ENCODE measurements at places on chromosomes 5 and 9.

- no peaks in the 10 kb centered on the region for H3K36me3 ChIP-seq
- no peaks in the 10 kb centered on the region for H3K27me3 ChIP-seq
- no peak overlapping the region for H3K4me3 ChIP-seq
- H3K27ac ChIP-seq: no peak overlapping the region
- peaks cover 5% of the 10 kb centered on the region for H3K4me1 ChIP-seq
Measured at GRCh38 chr9:90107040-90107725, 502.4 kb downstream of the GADD45G start.

- peak overlapping the region; percentile 78 for H3K27ac ChIP-seq
- no peaks in the 10 kb centered on the region for H3K36me3 ChIP-seq
- H3K4me3 ChIP-seq: peak overlapping the region; percentile 36
- H3K27me3 ChIP-seq: no peaks in the 10 kb centered on the region
- DNase-seq: peak; percentile 46
- H3K4me1 ChIP-seq: peaks cover 33% of the 10 kb centered on the region
Measured at GRCh38 chr9:33151007-33151557, 16.1 kb downstream of the B4GALT1 start.

- H3K36me3 ChIP-seq: no peaks in the 10 kb centered on the region
- H3K4me3 ChIP-seq: no peak overlapping the region
- no peak for DNase-seq
- H3K27ac ChIP-seq: no peak overlapping the region
- no peaks in the 10 kb centered on the region for H3K27me3 ChIP-seq
- no peaks in the 10 kb centered on the region for H3K4me1 ChIP-seq
Measured at GRCh38 chr9:105355781-105356180, 92.1 kb upstream of the FSD1L start.

DNA sequence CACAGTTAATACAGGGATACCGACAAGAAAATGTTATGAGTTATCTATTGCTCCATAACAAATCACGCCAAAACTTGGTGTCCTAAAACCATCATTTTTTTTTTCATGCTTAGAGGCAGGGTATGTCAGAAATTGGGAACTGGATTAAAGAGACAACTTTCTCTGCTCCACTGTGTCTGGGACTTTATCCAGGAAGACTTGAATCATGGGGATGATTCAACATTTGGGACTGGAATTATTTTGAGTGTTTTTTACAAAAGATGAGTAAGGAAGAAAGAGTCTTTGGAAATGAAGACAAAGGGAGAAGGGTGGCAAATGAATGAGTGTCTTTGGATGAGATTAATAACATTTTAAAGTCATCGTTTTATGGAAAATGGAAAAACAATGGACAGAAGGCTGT, 1883.7 kb upstream of the C9orf72 start:
- no peak overlapping the region for H3K27ac ChIP-seq
- H3K4me3 ChIP-seq: no peak overlapping the region
- H3K27me3 ChIP-seq: no peaks in the 10 kb centered on the region
- no peaks in the 10 kb centered on the region for H3K4me1 ChIP-seq

DNA sequence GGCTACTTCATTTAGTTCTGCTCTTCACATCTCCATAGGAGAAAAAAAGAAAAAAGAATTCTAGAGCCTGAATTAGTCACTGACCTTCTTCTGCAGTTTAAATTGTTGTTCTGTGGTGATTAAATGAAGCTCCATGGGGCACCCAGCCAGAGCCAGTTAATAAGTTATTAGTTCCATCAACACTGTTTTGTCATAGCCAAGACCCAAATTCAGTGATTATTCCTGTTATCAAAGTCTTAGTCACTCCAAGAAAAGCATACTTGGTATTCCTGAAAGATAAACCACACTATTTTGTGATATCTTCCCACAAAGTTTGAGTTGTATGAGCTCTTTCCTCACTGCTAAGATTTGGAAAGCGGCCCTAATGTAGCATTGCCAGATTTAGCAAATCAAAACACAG, 134.8 kb upstream of the RGMB start:
- no peaks in the 10 kb centered on the region for H3K36me3 ChIP-seq
- H3K27ac ChIP-seq: no peak overlapping the region
- H3K27me3 ChIP-seq: no peaks in the 10 kb centered on the region
- H3K4me3 ChIP-seq: no peak overlapping the region
- DNase-seq: no peak
- no peaks in the 10 kb centered on the region for H3K4me1 ChIP-seq

DNA sequence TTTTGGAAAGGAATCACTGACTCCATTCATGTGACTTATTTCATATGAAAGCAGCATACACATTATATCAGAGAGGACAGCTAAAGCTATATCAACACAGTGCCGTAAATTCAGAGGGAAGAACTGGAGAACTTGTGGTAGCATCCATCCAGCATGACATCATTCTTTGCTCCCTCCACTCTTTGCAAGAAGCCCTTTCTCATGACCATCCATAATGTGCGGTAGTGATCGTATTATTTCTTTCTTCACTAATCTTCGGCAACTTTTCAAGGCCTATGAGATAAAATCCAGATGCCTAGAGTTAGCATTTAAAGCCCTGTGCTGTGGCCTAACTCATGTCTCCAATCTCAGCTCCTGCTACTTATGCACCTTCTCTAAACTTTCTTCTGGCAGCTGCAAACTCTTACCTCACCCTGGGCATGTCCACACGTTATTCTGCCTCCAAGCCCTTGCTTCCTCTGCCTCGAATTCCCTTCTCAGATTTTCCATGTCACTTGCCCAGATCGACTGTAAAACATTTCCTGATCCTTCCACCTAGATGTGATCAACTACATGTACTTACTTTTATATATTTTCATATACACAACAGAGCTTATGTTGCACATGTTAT, 307.3 kb upstream of the SGCD start:
- no peaks in the 10 kb centered on the region for H3K36me3 ChIP-seq
- H3K4me3 ChIP-seq: no peak overlapping the region
- DNase-seq: no peak
- no peaks in the 10 kb centered on the region for H3K27me3 ChIP-seq
- H3K4me1 ChIP-seq: no peaks in the 10 kb centered on the region

DNA sequence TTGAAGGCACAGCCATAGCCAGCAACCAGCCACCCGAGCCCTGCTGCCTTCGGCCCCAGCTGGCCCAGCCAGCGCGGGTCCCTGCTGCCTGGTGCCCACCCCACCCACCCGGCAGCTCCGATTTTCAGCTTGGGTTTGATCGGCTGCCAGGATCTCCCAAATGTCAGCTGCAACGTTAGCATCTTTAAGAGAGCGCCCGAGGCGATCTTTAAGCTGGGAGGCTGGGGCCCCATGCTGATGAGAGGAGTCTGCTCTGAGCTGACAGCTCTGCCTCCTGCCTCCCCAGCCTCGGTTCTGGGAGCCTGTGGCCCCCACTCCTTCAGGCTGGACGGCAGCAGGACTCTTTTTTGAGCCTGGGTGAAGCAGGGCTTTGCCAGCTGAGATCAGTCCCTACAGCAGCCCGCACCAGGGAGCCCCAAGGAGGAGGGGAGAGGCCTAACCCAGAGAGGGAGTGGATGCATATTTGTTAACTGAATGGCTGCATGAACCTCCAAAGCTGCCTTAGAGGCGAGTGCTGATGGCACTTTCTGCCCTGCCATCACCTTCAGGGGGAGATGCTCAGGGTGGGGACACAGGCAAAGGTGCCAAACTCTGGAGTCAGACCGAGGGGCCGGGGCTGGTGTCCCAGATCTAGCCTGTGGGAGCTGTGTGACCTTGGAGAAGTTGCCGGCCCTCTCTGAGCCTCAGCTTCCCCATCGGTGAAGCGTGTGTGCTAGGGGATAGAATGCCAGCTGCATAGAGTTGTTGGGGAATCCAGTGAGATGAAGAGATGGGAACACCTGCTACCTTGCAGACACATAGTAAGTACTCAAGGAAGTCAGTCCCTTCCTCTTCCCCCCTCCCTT, 165.5 kb downstream of the C9orf50 start:
- no peaks in the 10 kb centered on the region for H3K36me3 ChIP-seq
- peaks cover 31% of the 10 kb centered on the region for H3K4me1 ChIP-seq
- no peak overlapping the region for H3K4me3 ChIP-seq
- no peak overlapping the region for H3K27ac ChIP-seq
- no peak for DNase-seq
- no peaks in the 10 kb centered on the region for H3K27me3 ChIP-seq

All from kidney (tissue), 22 donors.